ENCODE measurements at places on chromosomes 5 and 9.

GRCh38 chr9:70954596-70955143 lies 166.8 kb downstream of the TRPM3 start:
- no peak for DNase-seq

GRCh38 chr9:1231998-1232919 lies 182.1 kb downstream of the DMRT2 start:
- DNase-seq: no peak

GRCh38 chr9:26163931-26164330 lies 485.7 kb upstream of the TUSC1 start:
- DNase-seq: no peak

DNA sequence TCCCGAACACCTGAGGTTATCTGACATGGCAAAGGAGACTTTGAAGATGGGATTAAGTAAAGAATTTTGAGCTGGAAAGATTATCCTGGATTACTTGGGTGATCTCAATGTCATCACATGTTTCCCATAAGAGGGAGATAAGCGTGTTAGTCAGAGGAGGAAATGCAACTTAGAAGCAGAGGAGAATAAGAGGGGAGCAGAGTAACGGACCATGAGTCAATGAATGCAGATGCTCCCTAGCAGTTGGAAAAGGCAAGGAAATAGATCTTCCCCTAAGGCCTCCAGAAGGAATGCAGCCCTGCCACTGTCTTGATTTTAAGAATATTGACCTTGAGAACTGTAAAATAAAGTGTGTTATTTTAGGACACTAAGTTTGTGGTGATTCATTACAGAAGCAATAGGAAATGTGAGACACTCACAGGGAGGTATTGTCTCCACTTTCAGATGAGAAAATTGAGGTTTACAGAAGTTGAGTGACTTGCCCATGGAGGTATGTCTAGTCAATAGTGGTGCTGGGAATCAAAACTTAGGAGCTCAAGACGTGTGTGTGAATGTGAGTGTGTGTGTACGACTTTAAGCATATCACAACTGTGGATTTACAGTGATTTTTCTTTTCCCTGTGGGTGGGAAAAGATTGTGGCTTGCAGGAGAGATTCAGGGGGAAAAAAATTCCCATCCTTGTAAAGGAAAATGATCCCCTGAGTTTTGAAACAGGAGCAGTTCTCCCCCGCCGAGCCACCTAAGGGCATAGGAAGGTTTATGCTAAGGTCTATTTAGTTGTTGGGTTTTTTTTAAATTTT lies 125.3 kb downstream of the TRIM32 start:
- no peak for DNase-seq

- no peak for DNase-seq
Measured at GRCh38 chr9:134708672-134709038, 67.1 kb downstream of the COL5A1 start.

DNA sequence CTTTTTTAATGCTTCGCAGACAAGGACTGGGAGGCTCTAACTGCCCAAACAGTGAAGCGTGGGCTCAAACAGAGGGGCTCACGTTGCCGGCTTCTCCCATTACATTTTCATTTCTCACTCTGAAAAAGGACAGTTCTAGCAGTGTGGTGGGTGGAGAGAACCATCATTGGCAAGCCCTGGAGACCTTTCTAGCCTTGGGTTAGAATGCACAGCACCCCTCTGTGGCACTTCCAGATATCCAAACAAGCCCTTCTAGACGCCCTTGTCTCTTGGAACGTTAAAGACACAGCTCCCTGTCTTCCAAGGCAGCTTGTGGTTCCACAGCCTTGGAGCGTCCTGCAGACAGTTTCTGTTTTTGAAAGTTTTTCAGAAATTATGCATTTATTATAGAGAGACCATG lies 52.1 kb downstream of the MVB12B start:
- no peak for DNase-seq

GRCh38 chr5:64606926-64607325 lies 83.4 kb upstream of the SHISAL2B start:
- no peak for DNase-seq

- DNase-seq: no peak
Measured at GRCh38 chr5:18954239-18954638, 1033.8 kb downstream of the CDH18 start.

- DNase-seq: no peak
Measured at GRCh38 chr5:68333649-68334552, 118.3 kb downstream of the PIK3R1 start.

- no peak for DNase-seq
Measured at GRCh38 chr5:109928811-109929210, 239.1 kb downstream of the MAN2A1 start.

DNA sequence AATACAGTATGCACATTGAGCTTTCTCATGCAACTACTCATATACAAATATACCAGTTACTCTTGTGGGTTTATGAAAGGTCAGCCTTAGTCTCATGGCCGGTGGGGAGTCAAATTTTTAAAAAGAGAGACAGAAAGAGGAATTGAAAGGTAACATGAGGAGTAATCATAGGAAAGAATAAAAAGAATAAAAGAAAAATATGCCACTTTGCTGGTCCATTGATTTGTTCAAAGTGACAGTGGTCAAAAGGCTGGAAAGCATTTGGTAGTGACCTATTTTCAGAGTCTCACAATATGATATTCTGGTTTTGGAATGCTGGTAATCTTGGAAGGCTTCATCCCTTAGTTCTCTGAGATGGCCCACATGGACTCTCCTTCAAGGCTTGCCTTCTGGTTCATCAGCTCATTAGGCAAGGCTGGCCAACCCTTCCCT lies 67.0 kb downstream of the ZNF366 start:
- no peak for DNase-seq

DNA sequence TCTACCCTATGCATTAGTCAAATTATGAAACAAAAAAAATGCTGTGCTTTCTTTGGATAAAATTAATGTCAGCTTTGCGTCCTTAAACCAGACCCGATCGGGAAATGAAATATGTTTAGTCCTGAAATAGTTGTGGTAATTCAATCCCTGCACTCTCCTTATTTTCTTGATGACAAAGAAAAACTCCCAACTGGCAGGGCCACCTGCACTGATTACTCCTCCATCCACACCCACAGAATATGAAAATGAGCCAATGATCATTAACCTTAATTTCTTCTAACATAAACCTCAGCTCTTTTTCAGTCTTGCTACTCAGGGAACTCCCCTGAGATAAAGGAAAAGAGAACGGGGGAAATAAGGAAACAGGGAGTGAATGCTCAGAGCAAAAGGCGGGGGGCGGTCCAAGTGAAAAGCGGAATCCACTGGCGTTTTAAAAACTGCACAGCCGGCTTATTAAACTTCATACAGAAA lies 245.3 kb downstream of the BNC2 start:
- DNase-seq: no peak

GRCh38 chr9:34783951-34784487 lies 74.1 kb upstream of the CCL21 start:
- DNase-seq: no peak

DNA sequence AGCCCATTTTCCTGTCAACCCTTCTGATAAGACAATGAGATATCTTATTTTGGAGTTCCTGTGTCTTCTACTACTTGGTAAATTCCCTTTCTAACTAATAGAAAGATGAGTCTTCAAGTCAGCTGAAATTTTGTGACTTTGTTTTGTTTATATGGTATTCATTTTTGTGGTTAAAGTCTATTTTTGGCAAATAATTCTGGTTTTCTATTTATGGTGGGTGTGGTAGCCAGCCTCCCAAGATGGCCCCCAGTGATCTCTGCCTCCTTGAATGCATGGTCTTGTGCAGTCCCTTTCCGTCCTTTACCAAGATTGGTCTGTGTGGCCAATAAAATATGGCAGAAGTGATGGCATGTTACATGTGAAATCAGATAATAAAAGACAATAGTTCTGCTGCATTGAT lies 91.5 kb downstream of the NR3C1 start:
- DNase-seq: no peak

DNA sequence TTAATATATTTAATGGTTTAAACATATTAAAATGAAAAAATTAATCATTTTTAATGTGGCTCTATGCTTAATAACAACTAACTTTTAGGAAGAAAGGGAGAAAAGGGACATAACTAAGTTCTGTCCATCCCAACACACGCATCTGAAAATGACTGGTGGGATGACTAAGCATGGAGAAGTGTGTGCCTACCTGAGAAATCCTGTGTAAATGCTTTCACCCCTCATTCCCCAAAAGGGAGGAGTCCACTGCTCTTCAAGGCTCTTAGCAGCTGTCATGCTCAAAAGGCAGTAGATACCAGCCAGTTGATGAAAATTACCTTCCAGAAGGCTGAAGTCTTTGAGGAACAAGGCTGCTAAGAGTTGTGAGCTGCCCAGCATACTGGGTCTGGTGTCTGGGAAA lies 130.9 kb downstream of the NFIB start:
- DNase-seq: no peak

DNA sequence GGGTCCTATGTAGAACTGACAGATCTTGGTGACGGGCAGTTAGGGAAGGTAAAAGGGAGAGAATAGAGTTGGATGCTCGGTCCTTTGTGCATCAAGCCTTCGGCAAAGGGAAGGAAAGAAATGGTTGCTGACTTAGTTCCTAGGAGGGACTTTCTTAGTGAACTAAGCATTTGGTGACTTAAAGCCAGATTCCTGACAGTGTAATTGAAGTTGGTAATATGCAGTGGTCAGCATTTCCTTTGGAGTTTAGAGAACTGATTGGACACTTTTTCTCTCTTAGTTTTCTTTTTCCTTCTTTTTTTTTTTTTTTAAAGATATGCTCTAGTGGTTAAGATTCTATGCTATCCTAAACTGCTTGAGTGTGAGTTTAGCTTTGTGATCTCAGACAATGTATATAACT lies 2.3 kb downstream of the CLTA start:
- DNase-seq: no peak

DNA sequence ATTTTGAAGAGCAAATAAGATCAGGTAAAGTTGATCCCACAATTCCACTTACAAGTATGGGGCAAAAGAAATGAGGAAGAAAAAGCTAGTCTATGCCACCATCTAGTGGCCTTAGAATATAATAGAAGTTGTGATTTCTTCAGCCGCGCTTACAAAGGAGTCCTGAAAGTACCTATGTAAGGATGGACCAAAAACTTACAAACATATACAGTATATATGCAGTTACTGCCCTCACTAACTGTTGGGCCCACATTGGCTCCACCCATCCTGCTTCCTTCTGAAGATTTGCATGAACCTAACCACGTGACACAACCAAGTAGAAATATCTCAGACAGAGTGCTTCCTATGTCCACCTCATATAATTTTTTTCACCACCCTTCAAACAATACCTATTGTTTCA lies 11.7 kb upstream of the OR13D1 start:
- DNase-seq: no peak

DNA sequence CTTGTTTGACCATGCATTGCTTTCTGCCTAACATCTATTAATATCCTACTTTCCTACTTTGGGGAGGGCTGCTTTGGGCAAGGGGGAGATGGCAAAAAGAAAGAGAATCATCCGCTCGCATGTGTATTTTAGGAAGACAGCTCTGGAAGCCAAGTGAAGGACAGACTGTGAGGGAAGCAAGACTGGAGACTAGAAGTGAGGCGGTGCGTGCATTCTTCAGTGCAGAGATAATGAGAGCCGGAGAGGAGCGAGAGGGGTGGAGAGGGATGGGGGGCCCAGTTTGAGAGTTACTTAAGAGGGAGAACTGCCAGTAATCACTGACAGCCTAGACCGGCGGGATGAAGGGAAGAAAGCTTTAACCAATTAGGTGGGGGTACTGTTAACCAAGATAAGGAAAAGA lies 151.7 kb upstream of the RAPGEF1 start:
- no peak for DNase-seq

- no peak for DNase-seq
Measured at GRCh38 chr9:14554886-14555285, 138.3 kb downstream of the ZDHHC21 start.

- DNase-seq: no peak
Measured at GRCh38 chr5:130571076-130571475, 594.0 kb downstream of the HINT1 start.

Data from stimulated activated CD4-positive, alpha-beta T cell treated with anti-CD3 and anti-CD28 coated beads, TNF-alpha, amount 100 ng/mL, for 24 hours (primary cell).